ENCODE measurements at places on chromosomes 11 and 22.

GRCh38 chr11:67466962-67467771, 1.9 kb downstream of the TMEM134 start:
- no peak for DNase-seq

DNA sequence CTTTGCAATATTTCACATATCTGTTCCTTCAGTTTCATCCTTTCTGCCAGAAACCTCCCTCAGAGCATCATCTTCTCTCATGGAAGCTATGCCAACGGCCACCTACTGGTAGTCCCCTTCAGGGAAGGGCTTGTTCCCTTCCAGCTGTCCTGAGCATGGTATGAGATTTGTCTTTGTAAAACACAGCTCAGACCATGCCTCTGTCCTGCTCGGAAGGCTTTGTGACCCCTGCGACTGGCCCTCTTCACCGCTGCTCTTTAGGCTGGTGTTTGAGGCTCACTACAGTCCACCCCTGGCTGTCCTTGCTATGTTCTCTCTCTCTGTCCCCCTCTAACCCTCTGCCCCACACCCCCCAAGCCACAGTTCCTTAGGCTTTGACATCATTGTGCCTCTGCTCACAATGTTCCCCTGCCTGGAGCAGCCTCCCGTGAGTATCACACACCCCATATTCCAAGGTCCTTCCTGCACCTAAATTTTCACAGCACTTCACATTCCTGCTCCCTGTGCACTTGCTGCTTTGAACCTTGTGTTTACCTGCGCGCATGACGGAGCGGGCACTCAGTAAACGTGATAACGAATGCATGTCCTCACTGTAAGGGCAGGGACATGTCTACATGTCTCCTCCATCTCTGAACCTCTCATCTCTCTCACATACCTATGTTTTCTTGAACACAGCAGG, 24.0 kb upstream of the ACER3 start:
- no peak for DNase-seq

DNA sequence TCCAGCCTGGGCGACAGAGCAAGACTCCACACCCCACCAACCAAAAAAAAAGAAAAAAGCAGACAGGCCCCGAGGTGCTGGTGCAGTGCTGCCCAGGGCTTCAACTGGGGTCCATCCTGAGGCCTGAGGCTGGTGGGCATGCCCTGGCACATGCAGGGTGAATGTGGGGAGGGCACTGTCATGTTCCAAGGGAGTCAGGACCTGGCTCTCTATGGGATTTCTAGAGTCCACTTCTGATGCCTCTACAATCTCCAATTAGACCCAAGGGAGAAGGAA, 10.1 kb downstream of the CENPM start:
- no peak for DNase-seq

DNA sequence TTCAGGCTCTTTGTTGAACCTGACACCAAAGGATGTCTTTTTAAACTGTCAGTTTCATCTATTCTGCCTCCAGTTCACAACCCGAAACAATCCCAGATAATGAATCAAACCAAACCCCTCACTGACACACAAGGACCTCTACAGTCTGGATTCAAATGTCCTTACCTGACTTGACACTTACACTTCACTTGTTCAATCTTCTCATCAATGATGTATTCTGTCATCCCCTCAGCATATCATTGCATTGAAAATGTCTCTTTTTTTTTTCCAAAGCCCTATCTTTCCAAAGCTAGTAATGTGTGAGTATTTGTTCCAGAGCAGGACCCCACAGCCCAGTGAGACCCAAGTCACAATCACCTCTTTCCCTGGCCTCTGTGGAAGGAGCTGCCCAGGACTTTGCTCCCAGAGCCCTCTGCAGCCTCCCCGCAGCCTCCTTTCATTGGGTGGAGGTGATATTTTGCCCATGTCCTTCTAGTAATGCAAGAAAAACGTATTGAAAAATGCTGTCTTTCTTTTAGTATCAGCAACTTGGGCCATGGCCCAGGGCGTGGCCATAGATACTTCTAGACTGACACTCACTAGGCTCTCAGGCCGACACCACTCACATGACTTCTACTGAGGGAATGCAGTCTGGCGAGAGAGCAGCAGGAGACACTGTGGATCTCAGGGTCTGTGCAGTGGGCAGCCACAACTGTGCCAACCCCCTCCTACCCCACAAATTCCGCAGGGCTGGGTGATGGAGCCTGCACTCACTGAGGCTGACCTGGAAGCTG, 18.2 kb downstream of the RFPL3 start:
- DNase-seq, result no peak

DNA sequence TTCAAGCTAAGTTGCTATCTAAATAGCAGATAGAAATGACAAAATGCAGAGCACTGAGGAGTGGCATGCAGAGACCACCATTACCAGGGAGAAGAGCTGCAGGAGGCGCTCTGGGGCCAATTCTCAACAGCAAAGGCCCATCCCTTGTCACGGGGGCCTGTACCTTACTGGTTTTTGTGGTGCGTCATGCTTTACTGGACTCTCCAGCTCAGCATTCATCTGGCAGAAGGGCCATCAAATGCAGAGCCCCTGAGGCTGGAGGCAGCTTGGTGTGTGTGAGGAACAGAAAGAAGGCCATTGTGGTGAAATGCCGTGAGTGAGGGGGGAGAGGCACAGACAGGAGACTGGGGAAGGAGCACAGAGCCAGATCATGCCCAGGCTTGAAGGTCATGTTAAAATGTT, 56.5 kb upstream of the NAV2 start:
- DNase-seq, result no peak

- DNase-seq, result no peak
These were observed 86.3 kb upstream of the NNMT start for GRCh38 chr11:114209904-114210303.

DNA sequence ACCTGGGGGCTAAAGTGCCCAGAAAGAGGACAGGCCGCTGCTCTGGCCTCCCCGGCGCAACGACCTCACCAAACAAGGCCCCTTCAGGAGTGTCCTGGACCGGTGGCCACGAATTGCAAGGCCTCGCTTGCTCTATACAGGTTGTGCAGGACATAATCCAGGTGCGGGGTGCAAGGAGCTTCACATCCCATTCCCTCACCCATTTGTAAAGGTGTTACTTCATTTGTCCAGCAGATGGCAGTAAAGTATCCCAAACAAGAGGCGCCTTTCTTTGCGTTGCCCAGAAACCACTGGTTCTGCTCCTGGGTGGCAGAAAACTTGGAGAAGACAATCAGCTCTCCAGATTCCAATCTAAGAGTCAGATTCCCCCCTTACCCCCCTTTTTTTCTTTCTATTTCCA, 35.9 kb upstream of the PRDM11 start:
- DNase-seq, result peak; percentile 67

DNA sequence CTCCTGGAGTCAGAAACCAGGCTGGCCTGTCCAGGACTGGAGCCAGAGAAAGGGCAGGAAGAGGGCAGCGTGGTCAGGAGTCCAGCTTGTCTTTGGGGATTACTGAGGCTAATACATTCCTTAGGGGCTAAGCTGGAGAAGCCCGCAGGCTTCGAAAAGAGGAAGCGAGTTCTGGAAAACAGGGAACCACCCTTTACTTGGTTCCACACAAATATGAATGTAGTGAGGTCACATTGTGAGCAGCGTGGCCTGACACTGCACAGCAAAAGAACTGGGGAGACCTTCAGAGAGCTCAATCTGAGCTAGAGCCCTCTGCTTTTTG, 132.3 kb downstream of the CEP164 start:
- DNase-seq, result no peak

- no peak for DNase-seq
These were observed 54.3 kb downstream of the SCUBE1 start for GRCh38 chr22:43288807-43289420.

DNA sequence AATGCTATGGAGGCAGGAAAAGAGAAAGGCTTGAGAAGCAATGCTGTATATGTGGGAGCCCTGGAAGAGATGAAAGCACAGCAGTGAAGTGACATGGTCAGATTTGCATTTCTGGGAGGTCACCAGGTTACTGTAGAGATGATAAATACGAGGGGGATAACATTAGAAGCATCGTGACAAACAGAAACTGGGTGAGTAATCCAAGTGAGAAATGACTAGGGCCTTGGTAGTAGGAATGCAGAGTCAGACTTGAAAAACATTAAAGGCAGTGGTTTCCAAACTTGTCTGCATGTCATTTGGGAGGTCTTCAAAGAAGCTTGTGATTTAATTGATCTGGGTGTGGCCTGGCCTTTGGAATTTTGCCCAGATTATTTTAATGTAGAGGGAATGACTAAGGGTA, 43.9 kb downstream of the CCDC34 start:
- DNase-seq, result peak; percentile 84

GRCh38 chr11:44171518-44171917, 76.0 kb downstream of the EXT2 start:
- peak; percentile 34 for DNase-seq

DNA sequence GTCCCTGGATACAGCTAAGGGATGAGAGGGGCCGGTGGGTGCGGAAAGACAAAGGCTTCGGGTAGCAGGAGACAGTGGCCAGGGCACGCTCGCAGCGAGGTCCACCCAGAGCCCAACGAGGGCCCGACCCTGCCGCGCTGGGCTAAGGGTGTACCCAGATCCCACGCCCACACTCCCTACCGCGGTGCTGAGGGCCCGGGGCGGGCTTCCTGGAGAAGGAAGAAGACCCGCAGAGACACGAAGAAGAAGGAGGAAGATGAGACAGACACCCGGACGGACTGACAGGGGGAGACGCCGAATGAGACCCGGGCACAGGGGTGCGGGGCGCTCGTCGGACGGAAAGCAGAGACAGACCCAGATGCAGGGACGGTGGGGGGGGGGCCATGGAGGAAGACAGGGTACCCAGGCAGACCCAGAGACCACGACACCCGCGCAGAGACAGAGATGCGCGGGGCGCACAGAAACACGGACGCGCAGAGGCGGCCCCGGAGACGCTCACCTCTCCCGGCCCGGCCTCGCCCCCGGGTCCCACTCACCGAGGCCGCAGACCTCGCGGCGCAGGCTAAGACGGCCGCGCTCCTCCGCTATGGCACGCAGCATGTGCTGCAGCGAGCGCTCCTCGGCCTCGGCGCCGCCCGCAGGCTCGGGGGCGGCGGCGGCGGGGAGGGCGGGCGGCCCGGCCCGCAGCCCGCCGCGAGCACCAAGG, 437 bp downstream of the KIAA0930 start:
- no peak for DNase-seq

GRCh38 chr11:69297787-69298266, 3.9 kb downstream of the MYEOV start:
- DNase-seq, result no peak

GRCh38 chr22:47082505-47082904, 320.1 kb downstream of the TBC1D22A start:
- DNase-seq, result no peak

- no peak for DNase-seq
These were observed 2.6 kb downstream of the ANO1 start for GRCh38 chr11:70080763-70081162.

GRCh38 chr11:79363861-79364378, 76.9 kb downstream of the TENM4 start:
- DNase-seq, result no peak

GRCh38 chr11:67029146-67029545, 6.2 kb downstream of the SYT12 start:
- DNase-seq, result no peak

GRCh38 chr22:21736084-21736642, 569 bp upstream of the YPEL1 start:
- no peak for DNase-seq

GRCh38 chr11:30277176-30277575, 45.7 kb upstream of the ARL14EP start:
- DNase-seq, result no peak

DNA sequence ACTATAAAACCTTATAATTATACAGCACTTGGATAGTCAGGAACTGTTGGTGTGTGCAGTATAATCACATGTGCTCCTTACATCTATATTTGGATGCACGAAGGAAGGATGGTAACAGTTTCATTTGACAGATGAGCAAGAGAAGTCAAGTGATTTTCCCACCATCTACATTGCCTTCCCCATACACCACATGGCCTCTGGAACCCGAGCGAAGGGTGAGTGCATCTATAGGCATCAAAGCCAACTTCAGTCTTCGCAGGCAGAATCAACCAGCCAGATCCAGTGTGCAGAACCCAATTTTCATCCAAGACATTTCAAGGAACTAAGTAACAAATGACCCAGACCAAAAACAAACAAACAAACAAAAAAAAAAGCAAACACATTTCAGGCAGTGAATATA, 85.1 kb upstream of the BLID start:
- DNase-seq, result no peak

GRCh38 chr11:86414032-86414431, 39.3 kb downstream of the CCDC81 start:
- DNase-seq, result no peak

DNA sequence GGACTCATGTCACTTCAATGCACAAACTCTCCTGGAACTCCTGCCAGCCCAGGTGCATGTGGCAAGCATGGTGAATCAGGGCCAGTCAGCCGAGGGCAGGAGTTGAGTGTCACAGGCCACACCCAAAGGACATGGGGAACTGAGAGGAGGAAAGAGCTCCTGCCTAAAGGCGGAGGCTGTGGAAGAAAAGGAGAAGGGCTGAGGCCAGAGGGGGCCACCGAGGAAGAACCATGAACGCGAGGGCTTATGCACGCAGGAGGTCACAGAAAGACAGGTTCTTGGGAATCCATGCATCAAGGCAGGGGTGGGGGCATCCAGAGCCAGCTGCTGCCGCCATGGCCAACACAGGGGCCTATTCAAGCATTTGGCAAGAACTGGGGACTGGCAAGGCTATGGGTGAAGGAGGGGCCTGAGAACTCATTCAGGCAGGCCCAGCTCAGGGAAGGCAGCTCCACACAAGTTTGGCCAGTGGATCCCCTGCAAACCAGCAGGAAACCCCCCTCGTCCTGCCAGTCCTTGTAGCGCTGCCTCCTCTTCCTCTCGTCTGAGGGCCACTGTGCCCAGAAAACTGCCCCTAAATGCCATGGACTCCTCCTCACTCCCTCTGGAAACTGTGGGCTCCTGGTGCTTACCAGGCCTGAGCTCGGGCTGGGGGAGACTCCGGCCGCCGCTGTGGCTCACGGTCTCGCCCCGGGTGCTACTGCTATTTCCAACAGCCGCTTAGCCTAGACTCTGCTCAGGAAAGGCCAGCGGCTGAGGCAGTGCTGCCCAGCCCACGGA, 15.4 kb downstream of the PPM1F start:
- DNase-seq, result no peak

GRCh38 chr11:6303661-6304060, 16.6 kb downstream of the CAVIN3 start:
- DNase-seq, result no peak

- no peak for DNase-seq
These were observed 181.0 kb downstream of the CHST1 start for GRCh38 chr11:45484326-45484883.
